ENCODE measurements at places on chromosomes 1 and 21. TPM values are rescaled to one million over a fixed set of nuclear protein-coding genes. Genes with fewer than 3 reads are reported as not detected.

The SHISAL2A gene
- total RNA-seq, result not detected

The OLIG1 gene
- not detected for total RNA-seq

The TBX15 gene
- total RNA-seq, result not detected

The SPRR2G gene
- not detected for total RNA-seq

The E2F2 gene
- total RNA-seq, result 5.2 TPM

The TSSK3 gene
- 0.90 TPM for total RNA-seq

The CHI3L1 gene
- not detected for total RNA-seq

The CD34 gene
- total RNA-seq, result not detected

The TNFRSF8 gene
- not detected for total RNA-seq

The WLS gene
- total RNA-seq, result 139 TPM

The FAM177B gene
- not detected for total RNA-seq

The LCE2C gene
- not detected for total RNA-seq

The ZBTB8B gene
- total RNA-seq, result 0.02 TPM

The FALEC gene
- not detected for total RNA-seq

The IRF6 gene
- total RNA-seq, result not detected

The DPM3 gene
- total RNA-seq, result 53.2 TPM

The SLAMF9 gene
- total RNA-seq, result 2.2 TPM

The CASZ1 gene
- 0.17 TPM for total RNA-seq

The SLC6A17 gene
- 0.21 TPM for total RNA-seq

The CFAP126 gene
- not detected for total RNA-seq

The DNASE2B gene
- not detected for total RNA-seq

The CA14 gene
- total RNA-seq, result not detected
